ENCODE measurements at places on chromosomes 16 and 17. TPM values are rescaled to one million over a fixed set of nuclear protein-coding genes. Genes with fewer than 3 reads are reported as not detected.

DNA sequence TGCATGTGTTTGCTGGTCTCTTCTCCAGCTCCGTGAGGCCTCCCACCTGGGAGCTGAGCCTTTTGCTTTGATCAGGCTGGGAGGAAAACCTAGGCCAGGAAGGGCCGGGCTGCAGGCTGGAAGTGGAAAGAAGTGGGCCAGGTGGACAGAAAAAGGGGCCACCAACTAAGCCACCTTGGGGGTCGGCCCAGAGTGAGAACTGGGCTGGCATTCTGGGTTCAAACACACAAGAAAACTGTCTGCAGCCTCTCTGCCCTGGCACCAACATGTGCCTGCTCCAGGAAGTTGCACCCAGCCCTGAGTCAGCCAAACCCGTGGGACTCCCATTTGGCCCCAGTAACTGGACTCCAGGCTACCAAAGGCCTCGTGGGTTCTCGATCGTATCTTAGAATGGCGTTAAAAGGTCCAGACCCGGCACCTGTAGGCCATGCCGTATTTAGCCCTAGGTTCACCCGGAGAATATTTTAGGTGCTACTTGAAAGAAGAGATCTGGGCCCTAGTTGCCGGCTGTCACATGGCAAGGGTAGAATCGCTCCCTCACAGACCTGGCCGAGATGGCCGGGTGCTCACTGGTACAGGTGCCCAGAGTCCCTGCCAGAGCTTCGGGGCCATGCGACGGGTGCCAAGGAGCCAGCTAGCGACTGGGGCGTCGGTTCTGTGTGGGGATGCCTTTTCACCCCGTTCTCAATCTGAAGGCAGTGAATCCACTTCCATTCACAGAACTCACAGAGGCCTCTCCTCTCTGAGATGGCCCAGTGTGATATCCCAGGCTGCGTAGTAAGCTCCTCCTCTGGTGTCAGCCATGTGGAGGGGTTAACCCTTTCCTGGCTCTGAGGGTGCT, 236.6 kb downstream of the MRTFB start:
- H3K4me1 ChIP-seq, result peaks cover 64% of the 10 kb centered on the region
- H3K27me3 ChIP-seq, result no peaks in the 10 kb centered on the region
- H3K36me3 ChIP-seq, result no peaks in the 10 kb centered on the region
- peak overlapping the region; percentile 93 for H3K27ac ChIP-seq
- DNase-seq, result no peak

DNA sequence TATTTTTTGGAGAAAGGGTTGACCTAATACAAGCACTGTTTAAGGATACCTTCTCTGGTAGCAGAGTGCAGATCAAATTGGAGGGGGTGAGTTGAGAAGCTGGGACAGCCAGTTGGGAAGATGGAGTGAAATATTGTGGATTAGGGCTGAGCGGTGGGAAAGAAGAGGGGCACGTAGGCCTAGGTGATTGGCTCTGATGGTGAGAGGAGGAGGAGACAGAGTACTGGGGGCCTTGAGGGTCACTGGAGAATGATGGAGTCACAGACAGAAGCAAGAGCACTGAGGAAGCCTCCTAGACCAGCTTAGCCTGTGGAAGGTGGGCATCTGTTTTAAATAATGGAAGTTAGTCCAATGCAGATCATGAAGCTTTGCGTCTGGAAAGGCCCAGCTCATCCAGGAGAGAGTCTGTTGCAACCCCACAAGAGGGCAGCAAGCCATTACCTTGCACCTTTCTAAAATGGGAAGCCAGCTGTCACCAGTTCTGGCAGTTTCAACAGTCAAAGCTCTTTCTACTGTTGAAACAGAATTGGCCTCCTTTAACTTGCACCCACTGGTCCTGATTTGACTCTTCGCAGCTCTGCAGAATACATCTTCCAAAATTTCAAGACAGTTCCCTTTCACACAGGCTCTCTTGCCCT, 11.8 kb downstream of the SLC9A5 start:
- no peak overlapping the region for H3K27ac ChIP-seq
- H3K27me3 ChIP-seq, result no peaks in the 10 kb centered on the region
- no peaks in the 10 kb centered on the region for H3K36me3 ChIP-seq
- no peak for DNase-seq
- H3K4me3 ChIP-seq, result no peak overlapping the region

GRCh38 chr16:56974549-56975300, 13.0 kb downstream of the CETP start:
- no peak overlapping the region for H3K27ac ChIP-seq
- no peaks in the 10 kb centered on the region for H3K27me3 ChIP-seq
- no peaks in the 10 kb centered on the region for H3K36me3 ChIP-seq
- no peaks in the 10 kb centered on the region for H3K4me1 ChIP-seq
- H3K4me3 ChIP-seq, result no peak overlapping the region

GRCh38 chr17:48002266-48002915, 31.5 kb downstream of the CDK5RAP3 start:
- peak overlapping the region; percentile 89 for H3K27ac ChIP-seq
- no peaks in the 10 kb centered on the region for H3K36me3 ChIP-seq
- no peak overlapping the region for H3K4me3 ChIP-seq
- peaks cover 34% of the 10 kb centered on the region for H3K4me1 ChIP-seq

DNA sequence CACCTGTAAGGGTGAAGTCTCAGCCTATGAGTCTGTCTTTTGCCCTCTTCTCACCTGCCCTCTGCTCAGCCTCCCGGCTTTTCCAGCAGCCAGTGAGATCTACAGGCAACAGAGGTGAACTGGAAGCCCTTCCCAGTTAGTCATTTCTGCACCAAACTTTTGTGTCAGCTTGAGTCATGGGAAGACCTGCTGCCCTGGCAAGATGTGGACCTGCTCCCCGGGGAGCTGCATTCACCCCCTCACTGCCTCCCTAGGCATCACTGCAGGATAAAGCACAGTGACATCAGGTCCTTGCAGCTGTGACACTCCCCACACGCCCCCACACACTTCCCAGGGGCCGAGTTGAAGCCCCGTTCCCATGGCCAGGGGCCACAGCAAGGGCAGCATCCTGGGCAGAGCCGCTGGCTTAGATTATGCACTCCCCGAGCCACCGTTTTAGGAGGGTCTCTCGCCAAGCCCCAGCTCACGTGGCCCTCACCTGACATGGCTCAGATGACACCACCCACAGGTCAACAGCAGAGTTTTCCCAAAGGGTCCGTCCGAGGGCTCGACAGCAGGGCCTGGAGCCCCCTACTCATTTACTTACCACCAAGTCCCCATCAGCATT, 6.5 kb upstream of the ABR start:
- H3K4me1 ChIP-seq, result peaks cover 18% of the 10 kb centered on the region
- no peak for DNase-seq
- no peaks in the 10 kb centered on the region for H3K27me3 ChIP-seq
- no peak overlapping the region for H3K27ac ChIP-seq
- no peak overlapping the region for H3K4me3 ChIP-seq

GRCh38 chr16:11308493-11309283, 27.6 kb upstream of the PRM1 start:
- H3K4me1 ChIP-seq, result peaks cover 21% of the 10 kb centered on the region
- H3K4me3 ChIP-seq, result no peak overlapping the region
- H3K36me3 ChIP-seq, result no peaks in the 10 kb centered on the region
- no peaks in the 10 kb centered on the region for H3K27me3 ChIP-seq
- H3K27ac ChIP-seq, result no peak overlapping the region

- DNase-seq, result no peak
- no peaks in the 10 kb centered on the region for H3K4me1 ChIP-seq
- no peaks in the 10 kb centered on the region for H3K36me3 ChIP-seq
- H3K27ac ChIP-seq, result no peak overlapping the region
Observed at GRCh38 chr17:63934183-63935112, 2.3 kb upstream of the CD79B start.

DNA sequence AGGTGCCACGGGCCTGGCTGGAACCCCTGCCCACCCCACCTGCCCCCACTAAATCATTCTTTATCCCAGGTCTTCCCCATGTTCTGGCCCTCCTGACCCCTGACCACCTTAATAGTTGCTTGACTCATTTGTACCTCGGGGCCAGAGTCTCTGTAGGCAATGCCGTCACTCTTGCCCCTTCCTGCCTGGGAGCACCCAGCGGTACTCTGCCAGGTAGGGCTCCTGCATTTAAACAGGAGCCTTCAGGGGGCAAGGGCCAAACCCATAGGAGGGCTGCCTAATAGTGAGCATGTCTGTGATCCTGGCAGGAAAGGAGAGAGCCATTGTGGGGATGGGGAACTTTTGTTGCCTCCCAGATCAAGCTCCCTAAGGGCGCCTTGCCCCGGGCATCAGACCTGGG, 8.8 kb upstream of the ITGA3 start:
- peak overlapping the region; percentile 74 for H3K27ac ChIP-seq
- no peak for DNase-seq
- H3K36me3 ChIP-seq, result no peaks in the 10 kb centered on the region

DNA sequence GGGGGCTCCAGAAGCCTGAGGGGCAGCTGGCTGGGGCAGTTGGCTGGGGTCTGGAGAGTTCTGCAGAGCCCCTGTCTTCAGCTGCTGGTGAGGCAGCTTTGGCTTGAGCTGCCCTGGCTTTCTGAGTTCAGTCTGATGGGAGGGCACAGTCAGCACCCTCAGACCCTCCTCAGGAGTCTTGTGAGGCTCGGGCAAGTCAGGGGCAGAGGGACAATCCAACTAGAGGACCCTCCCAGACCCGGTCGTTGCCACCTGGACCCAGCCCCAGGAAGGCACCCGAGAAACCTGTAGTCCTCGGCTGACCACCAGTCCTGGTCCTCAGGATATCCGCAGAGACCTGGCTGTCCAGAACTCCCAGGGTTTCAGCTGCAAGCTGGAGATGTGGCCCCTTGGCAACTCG, 1.9 kb downstream of the CARD14 start:
- no peak overlapping the region for H3K27ac ChIP-seq
- no peaks in the 10 kb centered on the region for H3K27me3 ChIP-seq
- H3K36me3 ChIP-seq, result no peaks in the 10 kb centered on the region

DNA sequence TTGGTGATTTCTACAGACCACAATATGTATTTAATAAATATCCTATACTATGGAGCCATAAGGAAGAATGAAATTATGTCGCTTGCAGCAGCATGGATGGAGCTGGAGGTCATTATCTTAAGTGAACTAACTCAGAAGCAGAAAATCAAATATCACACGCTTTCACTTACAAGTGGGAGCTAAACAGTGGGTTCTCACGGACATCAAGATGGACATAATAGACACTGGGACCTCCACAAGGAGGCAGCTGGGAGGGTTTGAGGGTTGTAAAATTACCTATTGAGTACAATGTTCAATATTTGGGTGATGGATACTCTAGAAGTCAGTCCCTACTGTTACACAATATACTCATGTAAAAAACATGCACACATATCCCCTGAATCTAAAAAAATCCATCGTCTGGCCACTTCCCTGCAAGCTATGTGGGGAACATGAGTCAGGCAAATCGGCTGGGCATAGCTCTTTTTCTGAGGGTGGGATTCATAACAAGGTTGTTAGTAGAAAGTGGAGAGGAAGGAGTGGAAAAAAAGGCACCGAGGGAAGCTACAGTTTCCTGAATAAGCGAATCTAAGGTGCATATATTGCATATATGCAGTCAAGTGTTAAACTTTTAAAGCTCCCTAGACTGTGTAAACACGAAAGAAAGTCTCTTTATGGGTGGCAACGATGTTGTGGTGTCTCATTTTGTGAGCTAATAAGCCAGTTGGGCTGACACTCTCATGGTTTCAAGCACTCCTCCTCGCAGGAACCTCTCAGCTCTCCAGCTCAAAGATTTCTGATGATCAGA, 135.2 kb upstream of the CPHXL start:
- no peaks in the 10 kb centered on the region for H3K36me3 ChIP-seq
- no peaks in the 10 kb centered on the region for H3K4me1 ChIP-seq
- DNase-seq, result no peak
- H3K27me3 ChIP-seq, result no peaks in the 10 kb centered on the region
- H3K4me3 ChIP-seq, result no peak overlapping the region

GRCh38 chr16:48946686-48947370, 334.8 kb downstream of the CBLN1 start:
- H3K4me3 ChIP-seq, result no peak overlapping the region
- H3K27me3 ChIP-seq, result no peaks in the 10 kb centered on the region
- DNase-seq, result no peak
- H3K27ac ChIP-seq, result no peak overlapping the region
- H3K36me3 ChIP-seq, result no peaks in the 10 kb centered on the region

- H3K36me3 ChIP-seq, result no peaks in the 10 kb centered on the region
- DNase-seq, result no peak
- no peak overlapping the region for H3K4me3 ChIP-seq
- no peaks in the 10 kb centered on the region for H3K4me1 ChIP-seq
- H3K27ac ChIP-seq, result no peak overlapping the region
Observed at GRCh38 chr16:66013486-66013885, 353.0 kb upstream of the CDH5 start.

DNA sequence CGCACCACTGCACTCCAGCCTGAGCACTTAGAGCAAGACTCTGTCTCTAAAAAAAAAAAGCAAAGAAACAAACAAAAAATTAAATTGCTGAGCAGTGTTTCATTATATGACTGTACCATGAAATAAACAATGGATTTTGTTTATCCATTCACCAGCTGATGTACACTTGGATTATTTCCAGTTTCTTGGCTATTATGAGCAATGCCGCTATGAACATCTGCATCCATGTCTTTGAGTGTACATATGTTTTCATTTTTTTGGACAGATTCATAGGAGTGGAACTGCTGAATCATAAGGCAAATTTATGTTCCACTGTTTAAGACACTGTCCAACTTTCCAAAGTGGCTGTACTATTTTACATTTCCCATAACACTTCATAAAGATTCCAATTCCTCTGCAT, 8.0 kb downstream of the RNF157 start:
- H3K4me3 ChIP-seq, result no peak overlapping the region
- no peaks in the 10 kb centered on the region for H3K4me1 ChIP-seq
- no peaks in the 10 kb centered on the region for H3K36me3 ChIP-seq
- peak; percentile 52 for DNase-seq

DNA sequence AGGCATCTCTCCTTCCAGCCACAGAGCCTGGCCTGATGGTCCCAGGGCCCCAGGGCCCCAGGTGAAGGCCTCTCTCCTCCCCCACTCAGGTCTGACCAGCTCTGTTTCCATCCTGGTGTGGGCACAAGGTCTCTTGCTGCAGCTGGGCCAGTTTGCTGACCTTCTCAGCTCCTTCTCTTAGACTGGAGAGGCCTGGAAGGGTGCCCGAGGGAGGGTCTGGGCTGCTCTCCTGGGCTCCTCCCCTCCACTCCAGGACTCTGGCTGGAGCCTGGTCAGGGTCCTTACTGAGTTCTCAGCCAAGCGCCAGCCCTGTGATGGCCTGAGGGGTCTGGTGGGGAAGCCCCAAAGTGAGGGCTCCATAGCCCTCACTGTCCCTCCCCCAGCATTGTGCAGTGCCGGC, 12.4 kb downstream of the SOCS3 start:
- H3K4me1 ChIP-seq, result peaks cover 68% of the 10 kb centered on the region
- H3K27me3 ChIP-seq, result no peaks in the 10 kb centered on the region
- H3K4me3 ChIP-seq, result no peak overlapping the region
- H3K36me3 ChIP-seq, result no peaks in the 10 kb centered on the region
- peak overlapping the region; percentile 53 for H3K27ac ChIP-seq
- no peak for DNase-seq

PLXDC1 gene
- total RNA-seq, result not detected

SDR42E2 gene
- 0.05 TPM for total RNA-seq

TMEM235 gene
- not detected for total RNA-seq

SCRN2 gene
- total RNA-seq, result 34.9 TPM

CDK3 gene
- total RNA-seq, result 11.9 TPM

FAM171A2 gene
- 7.6 TPM for total RNA-seq

CCL23 gene
- not detected for total RNA-seq

SLFN14 gene
- total RNA-seq, result not detected

Data from Panc1 (cell line).